ENCODE measurements at places on chromosomes 3 and 15.

- no peak for DNase-seq
Measured at GRCh38 chr3:40181182-40181581, 128.3 kb upstream of the EIF1B start.

- no peak for DNase-seq
Measured at GRCh38 chr15:74222240-74223119, 13.6 kb upstream of the CCDC33 start.

GRCh38 chr15:48279608-48280007 is 51.6 kb upstream of the DUT start:
- no peak for DNase-seq

DNA sequence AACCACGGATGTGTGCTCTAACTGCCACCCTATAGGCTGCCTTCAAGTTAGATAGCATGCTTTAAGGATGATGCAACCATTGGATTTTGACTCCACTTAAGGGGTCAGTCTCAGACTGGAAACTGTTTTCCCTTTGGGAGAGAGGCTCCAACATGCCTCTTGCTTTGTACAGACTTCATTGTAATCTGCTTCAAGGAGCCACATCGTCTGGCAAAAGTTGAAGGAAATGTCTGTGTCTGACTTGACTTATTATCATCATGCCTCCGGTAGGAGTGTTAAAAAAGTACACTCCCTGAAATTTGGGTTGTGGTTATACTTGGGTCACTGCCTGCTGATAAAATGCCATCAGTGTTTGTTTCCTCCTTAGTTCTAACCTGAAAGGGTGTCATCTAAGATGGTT is 245.4 kb upstream of the CDIN1 start:
- DNase-seq: no peak

DNA sequence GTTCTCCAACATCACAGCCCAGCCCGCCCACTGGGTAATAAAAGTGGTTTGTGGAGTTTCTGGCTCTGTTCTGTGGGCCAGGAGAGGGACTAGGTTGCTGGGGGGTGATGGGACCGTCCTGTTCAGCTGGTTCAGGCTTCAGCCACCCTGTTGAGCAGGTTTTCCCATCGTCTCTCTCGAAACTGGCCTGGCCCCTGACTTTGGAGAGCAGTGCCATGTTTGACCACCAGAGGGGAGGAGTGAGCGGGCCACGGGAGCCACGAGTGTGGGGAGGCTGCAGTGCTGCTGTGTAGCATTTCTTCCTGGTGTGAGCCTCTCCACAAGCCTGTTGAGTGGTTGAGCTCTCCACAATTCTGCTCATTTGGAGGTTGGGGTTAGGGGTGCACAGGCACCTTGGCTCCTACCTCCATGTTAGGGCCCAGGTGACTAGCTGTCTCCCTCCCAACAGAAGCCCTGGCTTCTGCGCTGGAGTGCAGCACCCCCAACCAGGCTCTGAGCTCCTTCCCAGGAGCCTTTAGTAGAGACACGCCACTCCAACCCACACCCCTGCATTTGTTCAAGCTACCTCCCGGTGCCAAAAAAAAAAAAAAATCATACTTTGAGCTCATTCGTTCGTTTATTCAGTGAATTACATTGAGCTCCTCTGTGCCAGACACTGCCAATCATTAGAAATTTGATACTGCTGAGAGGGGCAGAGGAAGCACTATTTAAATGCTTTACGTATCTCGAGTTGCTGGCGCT is 13.9 kb downstream of the SPINT1 start:
- peak; percentile 68 for DNase-seq

DNA sequence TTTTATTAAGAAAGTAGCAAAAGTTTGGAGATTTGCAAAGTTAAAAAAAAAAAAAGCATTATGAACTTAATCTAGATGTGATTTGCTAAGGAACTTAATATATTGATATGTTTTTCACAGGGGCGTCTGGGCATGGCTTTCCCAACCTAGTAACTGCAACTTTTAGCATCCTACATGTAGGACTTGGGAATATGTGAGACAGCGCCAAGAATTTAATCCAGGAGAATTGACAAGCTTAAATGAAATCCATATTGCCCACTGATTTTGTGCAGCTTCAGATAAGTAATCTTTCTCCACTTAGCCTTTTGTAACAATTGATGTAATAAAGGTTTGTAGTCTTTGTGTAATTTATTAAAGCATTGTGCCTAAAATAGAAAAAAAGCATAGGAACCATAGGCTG is 982 bp upstream of the GABPB1 start:
- no peak for DNase-seq
